ENCODE measurements at places on chromosomes 13 and 19.

DNA sequence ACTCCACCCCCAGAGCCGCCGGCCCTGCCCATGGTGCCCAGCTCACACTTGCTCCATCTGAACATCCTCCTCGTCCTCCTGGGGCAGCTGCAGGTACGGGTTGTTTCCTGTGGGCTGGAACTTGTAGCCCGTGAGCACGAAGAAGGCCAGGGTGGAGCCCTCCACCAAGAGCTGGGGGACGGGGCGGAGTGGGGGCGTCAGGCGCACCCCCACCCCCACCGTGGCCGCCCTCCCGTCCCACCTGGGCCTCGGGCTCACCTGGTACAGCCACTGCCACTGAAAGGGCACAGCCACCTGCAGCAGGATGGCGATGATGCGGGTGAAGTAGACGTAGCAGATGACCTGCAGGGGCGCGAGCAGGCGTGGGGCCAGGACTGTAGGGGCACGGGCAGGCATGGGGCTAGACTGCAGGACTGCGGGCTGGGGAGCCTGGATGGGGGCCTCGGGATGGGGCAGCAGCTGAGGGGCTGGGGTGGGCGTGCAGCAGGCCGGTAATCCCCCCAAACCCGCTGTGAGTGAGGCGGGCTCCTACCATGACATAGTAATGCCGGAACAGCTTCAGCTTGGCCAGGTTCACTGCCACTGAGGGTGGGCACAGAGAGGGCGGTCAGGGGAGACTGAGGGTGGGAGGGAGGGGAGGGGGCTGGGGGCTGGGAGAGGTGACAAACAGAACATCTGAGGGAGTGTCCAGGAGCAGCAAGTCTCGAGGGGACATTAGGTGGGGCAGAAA lies 6.3 kb downstream of the GPR108 start:
- DNase-seq: no peak

GRCh38 chr19:32757189-32757588 lies 37.6 kb downstream of the TDRD12 start:
- no peak for DNase-seq

DNA sequence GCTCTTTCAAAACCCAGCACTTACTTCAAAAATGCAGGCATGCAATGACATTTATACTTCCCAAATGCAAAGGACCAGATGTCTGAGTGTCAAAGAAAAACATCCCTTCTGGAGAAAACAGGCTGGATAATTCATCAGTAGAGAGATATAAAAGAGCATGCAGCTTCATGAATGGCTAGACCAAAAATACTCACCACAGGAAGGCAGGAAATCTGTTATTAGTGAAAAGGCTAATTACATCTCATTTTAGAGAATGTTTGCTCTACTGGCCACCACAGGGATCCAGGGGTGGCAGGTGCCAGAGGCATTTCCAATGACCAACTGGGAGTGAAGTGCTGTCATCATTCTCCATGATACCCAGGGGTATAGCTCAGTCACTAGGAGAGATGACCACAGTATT lies 106.5 kb downstream of the LHFPL6 start:
- DNase-seq: no peak

GRCh38 chr13:43206838-43207237 lies 183.5 kb downstream of the DNAJC15 start:
- DNase-seq: no peak

DNA sequence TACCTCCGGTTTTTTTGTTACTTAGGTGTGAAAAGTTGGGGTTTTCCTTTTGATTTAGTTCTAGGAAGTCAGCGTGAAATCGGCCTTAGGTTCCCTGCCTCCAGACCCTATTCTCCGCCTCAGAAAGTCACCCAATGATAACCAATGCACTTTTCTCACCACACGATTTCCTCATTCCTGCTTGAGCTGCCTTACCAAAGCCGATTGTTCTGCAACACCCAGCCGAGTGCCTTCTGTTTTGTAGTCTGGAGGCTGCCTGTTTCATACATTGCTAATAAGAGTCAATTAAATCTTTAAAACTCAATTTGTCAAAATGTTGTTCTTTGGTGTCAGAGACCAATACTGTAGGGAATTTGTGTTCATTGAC lies 39.7 kb downstream of the GJA3 start:
- no peak for DNase-seq

DNA sequence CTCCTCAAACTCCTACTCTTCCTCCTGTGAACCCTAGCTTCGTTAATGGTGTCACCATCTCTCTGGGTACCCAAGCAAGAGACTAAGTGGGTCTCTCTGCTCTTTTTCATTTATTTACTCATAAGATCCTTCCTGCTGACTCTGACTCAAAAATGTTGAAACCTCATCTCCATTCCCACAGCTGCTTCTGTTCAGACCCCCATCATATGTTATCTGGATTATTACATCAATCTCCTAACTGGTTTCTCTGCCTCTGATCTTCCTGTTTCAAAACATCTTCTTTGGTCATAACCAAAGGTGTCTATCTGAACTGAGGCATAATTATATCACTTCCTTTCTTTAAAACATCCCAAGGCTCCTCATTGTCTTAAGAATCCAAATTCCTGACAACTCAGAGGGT lies 2.0 kb upstream of the MEDAG start:
- DNase-seq: no peak

DNA sequence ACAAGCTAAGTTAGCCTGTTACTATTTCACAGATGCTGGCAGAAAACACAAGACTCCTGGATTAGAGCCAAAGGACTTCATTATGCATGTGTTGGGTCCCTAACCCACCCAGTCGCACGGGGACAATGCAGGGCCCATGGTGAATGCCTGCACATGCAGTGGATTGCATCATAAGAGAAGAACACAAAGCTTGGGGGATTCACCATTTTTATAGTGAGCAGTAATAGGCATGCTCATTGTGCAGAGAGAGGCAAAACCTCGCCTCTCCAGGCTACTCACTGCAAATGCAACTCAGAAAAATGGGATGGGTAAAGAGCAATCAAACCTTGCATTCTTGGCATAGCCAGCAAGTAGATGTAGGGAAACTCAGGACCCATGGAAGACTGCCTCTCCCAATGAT lies 115.8 kb downstream of the DIAPH3 start:
- DNase-seq: no peak

DNA sequence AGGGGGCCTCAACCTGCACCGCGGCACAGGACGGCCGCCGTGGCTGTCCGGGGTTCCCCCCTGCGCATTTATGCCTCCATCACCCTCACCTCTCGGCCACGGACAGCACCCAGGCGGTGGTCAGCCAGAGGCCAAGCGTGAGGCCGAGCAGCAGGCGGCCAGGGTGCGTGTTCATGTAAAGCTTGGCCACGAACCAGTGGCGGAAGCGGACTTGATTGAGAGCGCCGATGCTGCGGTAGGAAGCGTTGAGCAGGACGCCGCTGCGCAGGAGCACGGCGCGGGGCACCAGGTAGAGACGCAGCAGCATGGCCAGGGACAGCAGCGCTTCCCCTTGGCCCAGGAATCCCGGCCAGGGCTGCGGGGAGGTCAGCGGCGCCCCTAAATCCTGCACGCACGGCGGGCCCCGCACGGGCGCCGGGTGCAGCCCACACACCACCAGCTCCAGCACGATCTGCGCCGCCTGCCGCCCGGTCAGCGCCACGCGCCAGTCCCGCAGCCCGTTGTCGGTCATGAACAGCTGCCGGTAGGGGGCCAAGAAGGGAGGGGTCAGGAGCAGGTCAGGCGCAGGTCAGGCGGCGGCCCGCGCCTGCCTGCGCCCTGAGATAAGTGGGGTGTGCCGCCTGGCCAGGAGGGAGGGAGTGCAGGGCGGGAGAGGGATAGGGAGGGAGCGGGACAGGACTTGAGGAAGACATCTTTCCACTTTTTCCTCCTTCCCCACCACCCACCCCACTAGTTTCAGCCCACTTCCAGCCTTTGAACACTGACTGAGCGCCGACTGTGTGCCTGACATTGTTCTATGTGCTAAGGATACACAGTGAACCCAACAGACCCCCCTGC lies 6.5 kb downstream of the KCNN4 start:
- DNase-seq: no peak

GRCh38 chr13:26867451-26868091 lies 107.0 kb upstream of the GPR12 start:
- no peak for DNase-seq
